ENCODE measurements at places on chromosomes 5 and 9.

DNA sequence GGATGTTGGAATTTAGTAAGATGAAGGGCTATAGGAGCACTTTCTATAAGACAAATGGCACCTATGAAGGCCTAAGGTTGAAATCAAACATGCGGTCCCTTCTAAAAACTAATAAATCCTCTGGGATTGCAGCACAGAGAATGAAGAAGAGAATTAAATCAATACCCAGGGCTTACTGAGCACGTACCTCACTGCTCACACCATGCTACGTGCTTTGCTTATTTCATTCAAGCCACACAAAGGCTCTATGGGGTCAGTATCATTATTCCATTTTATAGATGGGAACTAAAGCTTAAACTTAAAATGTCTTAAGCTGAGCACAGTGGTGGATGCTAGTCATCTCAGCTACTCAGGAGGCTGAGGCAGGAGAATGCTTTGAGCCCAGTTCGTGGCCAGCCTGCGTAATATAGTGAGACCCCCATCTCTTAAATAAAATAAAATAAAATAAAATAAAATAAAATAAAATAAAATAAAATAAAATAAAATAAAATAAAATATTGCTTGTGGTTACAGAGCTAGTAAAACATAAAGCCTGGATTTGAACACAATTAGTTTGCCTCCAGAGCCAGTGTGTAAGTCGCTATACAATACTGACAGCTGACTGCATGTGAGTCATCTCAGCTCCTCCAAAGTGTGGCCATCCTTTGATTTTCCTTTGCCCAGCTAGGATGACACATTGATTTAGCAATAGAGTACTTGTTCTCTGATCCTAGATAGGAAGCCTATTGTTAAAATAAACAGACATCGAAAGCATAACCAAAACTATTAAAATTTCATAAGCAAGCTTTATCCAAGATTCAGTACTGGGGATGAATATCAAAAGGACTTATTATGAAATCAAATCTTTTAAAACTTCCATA lies 20.9 kb upstream of the DPYSL3 start:
- no peak for DNase-seq

- DNase-seq = no peak
Measured at GRCh38 chr9:38015906-38016305, 53.1 kb downstream of the SHB start.

GRCh38 chr9:129898185-129898584 lies 62.9 kb downstream of the USP20 start:
- no peak for DNase-seq

GRCh38 chr5:2187687-2188086 lies 305.0 kb upstream of the IRX4 start:
- no peak for DNase-seq

- peak; percentile 93 for DNase-seq
Measured at GRCh38 chr5:1315709-1316587, 21.1 kb upstream of the TERT start.

- no peak for DNase-seq
Measured at GRCh38 chr9:35395706-35396101, 94.2 kb upstream of the RUSC2 start.

DNA sequence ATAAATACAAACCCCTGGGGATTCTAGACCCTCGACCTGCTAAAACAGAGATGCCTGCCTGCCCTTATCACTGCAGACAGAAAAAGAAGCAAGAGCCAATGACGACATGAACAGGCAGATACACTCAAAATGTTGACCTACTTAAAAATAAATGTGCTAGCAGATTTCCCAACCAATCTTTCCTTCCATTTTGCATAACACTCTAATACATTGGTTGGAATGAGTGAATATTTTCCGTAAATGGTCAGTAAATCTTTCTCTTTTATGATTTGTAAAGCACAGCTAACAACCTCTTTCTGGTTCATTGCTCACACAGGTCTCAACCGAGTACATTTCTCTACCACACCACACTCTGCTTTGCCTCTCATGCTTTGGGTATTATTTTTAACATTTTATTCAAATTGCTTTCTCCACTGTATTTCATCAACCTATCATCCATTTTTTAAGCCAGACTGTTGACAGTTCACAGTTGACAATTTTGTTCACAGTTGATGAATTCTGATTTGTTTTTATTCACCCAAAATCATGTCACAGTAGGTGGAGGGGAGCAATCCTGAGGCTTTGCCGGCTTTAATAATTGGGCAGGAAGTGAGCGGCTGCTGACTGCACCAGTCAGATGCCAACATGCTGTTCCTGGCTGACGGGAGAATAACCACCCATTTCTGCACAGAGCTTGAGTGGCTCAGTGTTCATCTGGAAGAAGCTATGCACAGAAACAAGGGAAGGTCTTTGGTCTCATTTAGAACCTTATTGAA lies 426.6 kb downstream of the SPOCK1 start:
- DNase-seq = no peak

DNA sequence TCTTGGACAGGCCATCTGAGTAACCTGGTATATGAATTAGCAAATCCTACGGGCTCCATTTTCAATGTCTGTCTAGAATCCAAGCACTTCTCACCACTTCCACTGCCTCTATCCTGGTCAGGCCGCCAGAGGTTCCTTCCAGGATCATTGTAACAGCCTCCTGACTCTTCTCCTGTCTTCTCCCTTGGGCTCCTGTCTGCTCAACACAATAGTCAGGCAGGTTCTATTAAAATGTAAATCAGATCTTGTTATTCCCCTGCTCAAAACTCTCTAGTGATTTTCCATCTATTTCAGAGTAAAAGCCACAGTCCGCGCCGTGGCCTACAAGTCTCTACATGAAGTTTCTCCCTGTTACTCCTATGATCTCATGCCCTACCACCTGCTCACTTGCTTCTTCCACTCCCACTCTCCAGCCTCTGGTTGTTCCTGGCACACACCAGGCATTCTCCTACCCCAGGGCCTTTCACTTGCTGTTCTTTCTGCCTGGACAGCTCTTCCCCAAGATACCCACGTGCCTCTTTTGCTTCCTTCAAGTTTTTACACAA lies 21.7 kb downstream of the ZNF366 start:
- DNase-seq = no peak
